ENCODE measurements at places on chromosomes 5 and 9. TPM values are rescaled to one million over a fixed set of nuclear protein-coding genes. Genes with fewer than 3 reads are reported as not detected.

Gene IL13
- not detected for total RNA-seq

Gene UHRF2
- total RNA-seq: 29.3 TPM

Gene PCDHGB3
- total RNA-seq: 3.2 TPM

Gene TRAF1
- total RNA-seq: 3.4 TPM

Gene GDA
- total RNA-seq: not detected
